ENCODE measurements at places on chromosomes 5 and 9. TPM values are rescaled to one million over a fixed set of nuclear protein-coding genes. Genes with fewer than 3 reads are reported as not detected.
A peak's percentile ranks its signal among the peaks of the same experiment; 100 is the strongest.

- DNase-seq = peak; percentile 52
These were observed 45.5 kb downstream of the ECPAS start for GRCh38 chr9:111438541-111439235.

The PRELID1 gene
- 118 TPM for total RNA-seq

The SLC6A7 gene
- total RNA-seq = not detected

The ZNF879 gene
- 5.2 TPM for total RNA-seq

DNA sequence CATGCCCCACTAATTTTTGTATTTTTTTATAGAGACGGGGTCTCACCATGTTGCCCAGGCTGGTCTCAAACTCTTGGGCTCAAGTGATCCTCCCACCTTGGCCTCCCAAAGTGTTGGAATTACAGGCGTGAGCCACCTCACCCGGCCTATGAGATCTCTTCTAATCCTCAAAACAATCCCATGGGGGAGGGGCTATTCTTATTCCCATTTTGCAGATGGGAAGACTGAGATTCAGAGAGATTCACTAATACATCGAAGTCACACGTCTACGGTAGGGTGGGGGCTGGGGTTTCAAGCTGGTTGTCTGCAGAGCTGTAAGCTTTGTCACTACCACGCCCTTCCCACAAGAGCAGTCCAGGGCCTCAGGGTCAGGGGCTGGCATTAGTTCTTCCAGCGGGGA lies 14.0 kb upstream of the NTNG2 start:
- no peak for DNase-seq

GRCh38 chr5:7629561-7629960 lies 221.4 kb downstream of the CFAP90 start:
- no peak for DNase-seq
